ENCODE measurements at places on chromosomes 11 and 22. TPM values are rescaled to one million over a fixed set of nuclear protein-coding genes. Genes with fewer than 3 reads are reported as not detected.

DNA sequence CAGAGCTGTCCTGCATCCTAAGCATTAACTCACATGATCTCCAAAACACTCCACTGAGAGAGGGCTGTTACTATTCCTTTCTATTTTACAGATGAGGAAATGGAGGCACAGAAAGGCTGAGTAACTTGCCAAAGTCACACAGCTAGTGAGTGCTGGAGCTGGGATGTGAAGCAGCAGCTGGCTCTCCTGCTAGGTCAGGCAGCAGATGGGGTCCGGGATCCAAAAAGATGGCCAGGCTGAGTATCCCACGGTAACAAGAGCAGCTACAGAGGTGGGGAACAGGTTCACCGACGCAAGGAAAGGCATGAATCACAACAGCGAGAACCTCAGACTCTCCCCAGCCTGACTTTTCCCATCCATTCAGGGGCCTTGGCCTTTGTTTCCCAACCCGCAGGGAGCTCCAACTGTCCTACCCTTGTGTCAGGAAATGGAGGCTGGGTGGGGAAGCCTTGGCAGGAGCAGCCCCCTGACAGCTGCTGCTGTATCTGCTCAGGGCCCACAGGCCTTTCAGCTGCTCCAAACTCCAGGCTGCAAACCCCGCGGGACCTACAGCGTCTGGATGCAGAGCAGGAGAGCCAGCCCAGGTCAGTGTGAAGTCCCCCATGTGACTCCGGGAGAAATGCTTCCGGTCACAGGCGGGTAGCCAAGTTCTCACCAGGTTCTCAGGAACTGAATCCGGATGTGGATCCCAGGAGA is 29.5 kb downstream of the DKK3 start:
- no peak for DNase-seq

LRRC10B gene
- 2.0 TPM for total RNA-seq

- no peak for DNase-seq
These were observed 66.3 kb downstream of the CABIN1 start for GRCh38 chr22:24077416-24077815.

VSIG2 gene
- 5.8 TPM for total RNA-seq

NXF1 gene
- total RNA-seq, result 51.9 TPM

MMP27 gene
- not detected for total RNA-seq

TMA7B gene
- total RNA-seq, result not detected

GRCh38 chr11:17719938-17720795 is 796 bp downstream of the MYOD1 start:
- no peak for DNase-seq

DNA sequence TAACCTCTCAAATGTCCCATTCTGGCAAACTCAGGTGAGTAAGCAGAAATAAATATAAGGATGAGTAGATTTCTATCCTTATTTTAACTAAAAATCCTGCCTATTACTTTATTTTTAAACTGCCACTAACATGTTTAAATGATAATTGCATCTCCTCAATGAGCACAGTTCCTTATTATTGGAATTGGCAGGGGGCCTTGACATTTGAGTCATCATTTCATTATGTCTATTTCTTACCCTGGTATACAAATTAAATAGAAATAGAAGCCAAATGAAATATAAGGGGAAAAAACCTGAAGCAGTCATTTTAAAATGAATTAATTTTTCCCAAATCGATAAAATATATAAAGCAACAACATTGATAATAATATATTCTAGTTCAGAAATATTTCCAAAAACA is 81.2 kb downstream of the GUCY1A2 start:
- DNase-seq, result no peak
